ENCODE measurements at places on chromosomes 2 and 18.

DNA sequence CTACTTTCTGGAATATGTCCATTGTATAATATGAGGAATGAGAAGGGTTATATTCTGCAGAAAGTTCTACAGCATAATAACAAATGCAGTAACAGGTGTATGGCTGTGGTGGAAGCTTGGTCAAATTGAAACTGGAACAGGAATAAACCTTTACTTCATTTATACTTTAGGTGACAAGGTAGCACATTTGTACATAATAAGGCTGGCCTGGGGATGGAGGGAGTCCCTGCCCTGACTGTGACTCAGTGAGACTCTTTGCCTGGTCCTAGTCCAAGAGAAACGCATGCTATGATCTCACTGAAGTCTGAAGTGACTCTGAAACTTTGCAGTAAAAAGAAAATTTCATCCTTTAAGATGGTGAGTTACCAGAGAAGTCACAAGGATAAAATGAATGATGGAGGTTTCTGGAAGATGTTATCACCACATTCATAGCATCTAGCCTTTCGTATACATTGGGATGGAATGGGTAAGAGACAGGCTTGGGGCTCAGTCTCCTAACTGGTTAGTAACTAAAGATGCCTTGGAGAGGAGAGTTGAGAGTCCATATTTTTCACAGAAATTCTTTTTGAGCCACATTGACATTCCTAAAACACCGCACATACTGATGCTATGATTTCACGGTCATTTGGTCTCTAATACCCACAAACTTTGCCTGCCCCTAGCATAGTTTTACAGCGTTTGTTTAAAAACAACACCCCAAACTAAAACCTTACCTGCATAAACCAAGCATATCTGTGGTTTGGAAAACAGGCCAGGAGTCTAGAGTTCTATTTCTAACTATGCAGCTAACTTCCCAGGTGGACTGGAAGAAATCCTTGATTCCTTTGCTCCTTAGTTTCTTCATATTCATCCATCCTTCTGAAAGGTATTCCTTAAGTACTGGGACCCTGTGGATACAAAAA, 42.4 kb upstream of the NABP1 start:
- no peak for DNase-seq

DNA sequence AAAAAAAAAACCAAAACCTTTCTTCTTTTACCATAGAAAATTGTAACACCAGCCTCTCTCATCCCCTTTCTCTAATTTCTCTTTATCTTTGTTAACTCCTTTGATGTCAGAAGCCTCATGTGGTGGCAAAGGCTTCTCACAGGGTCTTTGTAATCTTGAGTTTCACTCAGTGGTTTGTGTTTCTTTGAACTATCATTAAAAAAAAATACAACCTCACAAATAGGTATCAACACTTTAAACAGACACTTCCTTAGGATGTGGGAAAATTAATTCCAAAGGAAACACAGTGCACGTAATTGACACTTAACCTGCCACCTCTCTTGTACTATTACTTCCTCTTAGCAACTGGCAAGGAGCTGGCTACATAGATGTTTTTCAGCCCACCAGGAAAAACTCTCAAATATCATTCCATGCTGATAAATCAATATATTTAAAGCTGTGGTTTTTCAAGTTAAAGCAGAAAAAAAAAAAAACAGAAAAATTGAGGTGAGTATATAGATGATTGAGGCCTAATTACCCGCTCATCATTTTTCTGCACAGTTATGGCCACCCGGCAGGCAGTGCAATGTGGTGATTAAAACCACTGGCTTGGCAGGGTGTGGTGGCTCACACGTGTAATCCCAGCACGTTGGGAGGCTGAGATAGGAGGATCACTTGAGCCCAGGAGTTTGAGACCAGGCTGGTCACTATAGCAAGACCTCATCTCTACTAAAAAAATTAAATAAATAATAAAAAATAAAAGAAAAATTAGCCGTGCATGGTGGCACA, 193.5 kb downstream of the MYO3B start:
- DNase-seq, result no peak

GRCh38 chr2:3142210-3142609, 235.4 kb downstream of the EIPR1 start:
- DNase-seq, result no peak

DNA sequence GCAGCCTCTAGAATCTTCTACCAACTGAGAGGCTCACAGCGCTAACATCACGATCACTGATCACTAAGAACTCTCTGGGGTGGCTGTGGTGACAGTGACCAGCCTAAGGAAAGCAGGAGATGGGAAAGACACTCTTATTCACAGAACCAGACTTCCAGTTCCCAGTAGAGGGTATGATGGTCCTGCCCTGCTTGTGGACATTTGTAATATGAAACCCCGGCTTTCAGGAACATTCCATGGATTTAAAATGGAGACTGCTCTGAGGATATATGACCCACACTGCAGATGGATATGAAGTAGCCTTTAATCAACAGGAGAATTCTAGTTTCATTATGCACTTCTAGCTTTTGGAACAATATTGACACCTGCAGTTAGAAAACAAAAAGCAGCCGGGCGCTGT, 131.8 kb downstream of the AFF3 start:
- DNase-seq, result no peak

GRCh38 chr2:226773291-226773690, 26.3 kb downstream of the IRS1 start:
- no peak for DNase-seq

GRCh38 chr18:44777457-44778192, 96.9 kb downstream of the SETBP1 start:
- no peak for DNase-seq

- DNase-seq, result no peak
Measured at GRCh38 chr2:80396276-80396675, 91.7 kb upstream of the LRRTM1 start.

GRCh38 chr2:44560941-44561340, 199.2 kb downstream of the CAMKMT start:
- DNase-seq, result no peak

DNA sequence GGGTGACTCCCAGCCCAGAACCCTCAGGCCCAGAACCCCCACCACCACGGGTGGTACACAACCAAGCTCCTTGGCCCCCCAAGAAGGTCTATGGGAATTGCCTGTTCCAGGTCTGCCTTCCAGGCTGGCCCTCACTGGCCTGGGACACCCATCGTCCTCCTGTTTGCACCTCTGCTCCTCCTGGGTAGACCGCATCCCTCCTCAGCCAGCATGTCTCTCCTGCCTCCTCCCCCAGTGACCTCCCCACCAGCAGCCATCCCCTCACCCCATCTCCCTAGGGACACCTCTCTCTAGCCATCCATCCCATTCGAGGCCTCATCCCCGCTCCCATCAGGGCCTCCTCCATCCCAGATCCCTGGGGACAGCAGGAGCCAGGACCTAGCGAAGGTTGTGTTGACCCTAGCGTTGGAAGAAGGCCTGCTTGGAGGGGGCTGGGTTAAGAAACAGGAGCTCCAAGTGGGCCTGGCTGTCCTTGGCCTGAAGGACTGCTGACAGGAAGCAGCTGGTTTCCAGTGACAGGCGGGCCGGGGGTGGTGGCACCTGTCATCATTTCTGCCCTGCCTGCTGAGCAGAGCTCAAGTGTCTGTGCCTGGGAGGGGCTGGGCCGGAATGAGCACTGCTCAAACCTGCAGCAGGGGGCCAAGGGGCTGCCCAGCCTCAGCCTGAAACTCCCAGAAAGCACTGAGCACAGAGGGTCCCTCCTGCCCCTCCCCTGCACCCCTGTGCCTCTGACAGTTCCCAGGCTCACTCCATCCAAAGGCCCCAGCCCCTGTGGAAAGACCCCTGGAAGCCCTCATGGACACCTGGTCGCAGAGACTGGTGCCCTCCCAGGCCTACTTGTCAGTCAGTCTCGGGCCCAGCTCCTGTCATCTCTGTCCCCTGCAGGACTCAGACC, 96.0 kb upstream of the OTOS start:
- no peak for DNase-seq

GRCh38 chr18:23872701-23873550, 141.6 kb upstream of the TTC39C start:
- no peak for DNase-seq

- no peak for DNase-seq
Measured at GRCh38 chr2:233901367-233901766, 15.8 kb upstream of the TRPM8 start.

DNA sequence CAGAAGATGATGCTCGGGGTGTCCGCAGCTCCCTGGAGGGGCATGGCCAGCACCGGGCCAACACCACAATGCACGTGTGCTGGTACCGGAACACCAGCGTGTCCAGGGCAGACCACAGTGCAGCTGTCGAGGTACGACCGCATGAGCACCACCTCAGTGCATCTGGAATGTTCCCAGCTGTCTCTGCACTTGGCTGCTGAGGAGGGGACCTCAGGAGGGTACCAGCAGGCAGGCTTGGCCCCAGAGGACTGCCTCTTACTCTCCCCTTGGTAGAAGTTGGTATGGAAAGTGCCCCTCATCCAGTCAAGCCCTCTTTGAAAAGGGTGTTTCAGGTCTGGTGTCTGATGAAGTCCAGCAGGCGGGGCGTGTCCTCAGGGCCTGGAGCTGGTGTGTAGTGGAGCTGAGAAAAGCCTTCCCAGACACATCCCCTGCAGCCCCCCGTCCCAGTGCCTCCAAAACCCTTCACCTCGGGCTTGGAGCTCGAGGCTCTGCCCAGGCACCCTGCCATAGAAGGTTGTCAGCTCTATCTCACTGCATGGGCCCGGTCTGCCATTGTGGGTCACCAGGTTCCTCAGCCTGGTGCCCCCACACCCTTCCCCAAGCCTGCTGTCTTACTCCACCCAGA, 16.7 kb downstream of the STK25 start:
- no peak for DNase-seq

- no peak for DNase-seq
Measured at GRCh38 chr2:204277226-204277625, 268.0 kb upstream of the PARD3B start.

DNA sequence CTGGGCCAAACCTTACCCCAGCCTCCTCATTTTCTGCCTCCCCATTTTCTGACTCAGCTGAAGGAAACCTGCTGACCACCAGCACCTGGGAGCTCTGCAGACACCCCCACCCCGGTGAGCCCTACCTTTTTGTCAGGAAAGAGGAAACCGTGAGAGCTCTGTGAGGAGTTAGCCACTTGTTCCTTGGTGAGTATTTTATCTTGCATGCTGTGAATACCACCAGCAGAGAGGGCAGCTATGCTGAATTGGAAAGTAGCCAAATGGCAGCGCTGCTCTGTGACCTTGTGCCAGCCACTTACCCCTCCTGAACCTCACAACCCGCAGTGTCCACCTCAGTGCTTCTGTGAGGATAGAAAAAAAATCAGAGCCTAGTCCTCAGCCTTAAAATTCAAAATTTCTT, 2.5 kb downstream of the MPPE1 start:
- DNase-seq, result no peak

GRCh38 chr2:135162786-135163185, 110.7 kb downstream of the RAB3GAP1 start:
- no peak for DNase-seq

DNA sequence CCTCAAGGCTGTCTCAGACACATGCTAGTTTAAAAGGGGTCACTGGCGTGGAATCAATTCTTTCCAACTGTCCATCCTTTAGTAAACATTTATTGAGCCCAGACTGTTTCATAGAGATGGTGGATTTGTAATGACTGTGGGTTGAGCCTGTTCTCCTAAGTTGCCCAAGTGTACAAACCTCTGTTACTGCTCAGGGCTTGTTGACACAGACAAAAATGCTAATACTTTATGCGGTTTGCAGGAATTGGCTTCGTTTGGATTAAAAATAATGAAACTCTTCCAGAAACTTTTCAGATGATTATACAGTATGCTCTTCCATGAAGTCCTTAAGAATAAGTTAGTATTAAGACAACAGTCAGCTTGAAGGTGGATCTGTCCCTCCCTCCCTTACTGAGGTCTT, 83.6 kb upstream of the MGAT5 start:
- DNase-seq, result no peak

DNA sequence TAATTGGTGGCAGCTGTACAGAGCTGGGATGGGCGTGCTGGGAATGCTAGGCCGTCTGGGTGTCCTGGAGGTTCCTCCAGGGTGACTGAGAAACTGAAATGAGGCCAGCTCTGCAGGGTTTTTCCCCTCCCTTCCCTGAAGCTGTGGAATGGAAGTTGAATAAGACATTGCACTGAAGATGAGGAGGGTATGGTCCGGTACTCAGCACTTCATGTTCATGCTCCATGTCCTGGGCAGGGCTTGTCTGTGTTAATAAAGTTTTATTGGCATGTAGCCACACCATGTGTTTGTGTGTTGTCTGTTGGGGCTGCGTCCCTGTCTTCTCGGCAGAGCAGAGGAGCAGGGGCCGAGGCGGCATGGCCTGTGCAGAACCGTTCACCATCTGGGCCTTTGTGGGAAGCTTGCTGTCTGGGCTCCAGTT, 154.0 kb downstream of the LDLRAD4 start:
- DNase-seq, result no peak

- no peak for DNase-seq
Measured at GRCh38 chr2:16650287-16651249, 15.1 kb downstream of the CYRIA start.

DNA sequence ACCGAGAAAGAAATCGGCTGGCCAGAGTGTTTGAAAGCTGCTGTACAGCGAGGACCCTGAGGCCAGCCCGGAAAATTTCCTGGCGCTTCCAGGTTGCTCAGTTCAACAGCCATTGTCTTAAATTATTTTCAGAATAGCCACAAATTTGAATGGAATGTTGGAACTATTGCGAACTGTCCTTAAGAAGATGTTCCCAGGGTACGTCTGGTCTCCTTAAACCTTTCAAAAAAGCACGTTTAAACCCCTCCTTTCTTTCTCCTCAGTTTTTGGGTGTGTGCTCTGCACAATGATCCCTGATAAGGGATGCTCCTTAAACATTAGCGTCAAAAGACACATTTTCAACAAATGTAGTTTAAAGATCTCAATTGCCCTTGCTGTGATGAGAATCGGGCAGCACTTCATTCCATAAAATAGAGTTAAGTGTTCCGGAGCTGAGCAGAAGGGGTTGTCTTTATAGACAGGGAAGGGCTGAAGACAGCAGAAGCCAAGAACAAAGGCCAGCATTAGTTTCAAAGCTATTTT, 14.5 kb upstream of the LPIN2 start:
- no peak for DNase-seq

DNA sequence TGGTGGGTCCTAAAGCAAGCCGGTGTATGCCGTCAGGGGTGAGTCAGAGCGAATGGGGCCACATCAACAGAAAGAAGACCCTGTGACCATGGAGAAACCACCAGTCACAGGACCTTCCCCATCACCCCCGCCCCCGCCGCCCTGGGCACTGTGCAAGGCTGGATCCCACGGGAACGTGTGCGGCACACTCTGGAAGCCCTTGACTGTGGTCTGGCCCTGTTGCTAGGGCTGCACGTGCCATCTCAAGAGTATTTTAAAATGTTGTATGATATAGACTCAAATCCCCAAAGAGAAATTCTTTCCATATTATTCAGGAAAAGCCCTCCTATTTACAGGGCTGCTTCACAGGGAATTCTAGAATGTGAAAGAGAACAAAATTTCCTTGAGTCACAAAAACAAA, 174.8 kb downstream of the BCL2 start:
- no peak for DNase-seq

- no peak for DNase-seq
Measured at GRCh38 chr2:232420463-232421188, 14.0 kb downstream of the ALPG start.

DNA sequence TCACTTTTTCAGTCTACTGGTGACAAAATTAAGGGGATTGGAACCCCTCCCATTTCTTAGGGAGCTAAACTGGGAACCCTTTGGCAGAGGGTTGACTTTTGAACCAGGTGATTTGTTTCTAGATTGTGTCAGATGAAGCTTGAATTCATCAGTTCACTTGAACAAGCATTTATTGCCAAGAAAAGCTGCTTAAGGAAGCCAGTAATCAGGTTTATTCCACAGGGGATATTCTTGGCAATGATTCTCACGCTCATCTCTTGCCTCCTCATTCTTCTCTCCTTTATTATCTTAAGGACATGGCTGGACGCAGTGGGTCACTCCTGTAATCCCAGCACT, 101.0 kb downstream of the ALPK2 start:
- no peak for DNase-seq

Measured in thymus (tissue), 14 donors.